ENCODE measurements at places on chromosomes 1 and 21.

GRCh38 chr1:25544243-25544764 lies 898 bp downstream of the LDLRAP1 start:
- no peak for DNase-seq

DNA sequence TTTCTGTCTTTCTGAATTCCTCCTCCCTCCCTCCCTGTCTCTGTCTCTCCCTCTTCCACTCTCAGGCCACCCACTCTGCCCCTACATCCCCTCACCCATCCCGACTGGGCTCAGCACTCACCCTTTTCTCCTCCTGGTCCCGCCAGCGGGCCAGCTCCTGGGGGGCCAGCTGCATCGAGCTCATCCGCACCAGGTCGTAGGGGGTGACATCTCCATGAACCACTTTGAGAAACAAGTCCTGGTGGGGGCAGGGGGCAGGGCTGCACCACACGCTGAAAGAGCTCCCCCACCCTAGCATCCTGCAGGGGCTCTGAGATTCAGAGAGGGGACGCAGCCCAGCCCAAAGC lies 17.8 kb downstream of the SPOCD1 start:
- no peak for DNase-seq

- no peak for DNase-seq
Measured at GRCh38 chr1:13624526-13624925, 40.9 kb downstream of the PDPN start.

DNA sequence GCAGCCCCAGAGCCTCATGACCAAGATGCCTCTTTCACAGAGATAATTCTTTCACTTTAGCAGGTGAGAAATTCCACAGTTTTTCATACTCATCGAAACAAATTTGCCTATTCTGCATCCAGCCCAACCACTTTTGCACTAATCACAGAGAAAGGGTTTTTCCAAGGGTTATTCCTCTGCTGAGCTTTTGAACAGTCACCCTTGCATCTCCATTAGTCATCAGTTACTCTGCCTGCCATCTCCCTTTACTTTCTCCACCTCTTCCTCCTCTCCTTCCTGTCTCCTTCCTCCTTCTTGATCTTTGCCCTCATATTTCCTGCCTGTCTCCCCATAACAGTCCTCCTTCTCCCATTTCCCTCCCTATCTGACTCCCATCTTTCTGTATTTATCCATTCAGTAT lies 43.9 kb downstream of the FH start:
- no peak for DNase-seq

DNA sequence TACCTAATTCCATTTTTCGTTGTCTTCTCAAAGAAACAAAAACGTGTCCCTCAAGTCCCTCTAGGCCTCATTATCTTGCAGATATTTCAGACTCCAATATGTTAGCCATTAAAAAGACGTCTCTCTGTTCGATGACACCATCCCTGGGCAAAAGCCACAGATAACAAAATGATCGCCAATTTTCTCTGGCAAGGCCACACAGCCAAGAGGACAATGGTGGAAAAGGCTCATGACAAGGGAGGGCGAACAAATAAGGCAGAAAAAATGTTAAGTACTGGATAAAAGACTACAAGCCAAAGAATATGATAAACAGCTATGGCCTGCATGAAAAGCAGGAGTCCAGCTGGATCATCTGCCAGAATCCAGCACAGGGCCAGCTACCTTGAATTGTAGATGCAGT lies 82.9 kb downstream of the TBX15 start:
- DNase-seq = no peak

GRCh38 chr1:151211972-151212705 lies 13.8 kb downstream of the PIP5K1A start:
- DNase-seq = no peak

DNA sequence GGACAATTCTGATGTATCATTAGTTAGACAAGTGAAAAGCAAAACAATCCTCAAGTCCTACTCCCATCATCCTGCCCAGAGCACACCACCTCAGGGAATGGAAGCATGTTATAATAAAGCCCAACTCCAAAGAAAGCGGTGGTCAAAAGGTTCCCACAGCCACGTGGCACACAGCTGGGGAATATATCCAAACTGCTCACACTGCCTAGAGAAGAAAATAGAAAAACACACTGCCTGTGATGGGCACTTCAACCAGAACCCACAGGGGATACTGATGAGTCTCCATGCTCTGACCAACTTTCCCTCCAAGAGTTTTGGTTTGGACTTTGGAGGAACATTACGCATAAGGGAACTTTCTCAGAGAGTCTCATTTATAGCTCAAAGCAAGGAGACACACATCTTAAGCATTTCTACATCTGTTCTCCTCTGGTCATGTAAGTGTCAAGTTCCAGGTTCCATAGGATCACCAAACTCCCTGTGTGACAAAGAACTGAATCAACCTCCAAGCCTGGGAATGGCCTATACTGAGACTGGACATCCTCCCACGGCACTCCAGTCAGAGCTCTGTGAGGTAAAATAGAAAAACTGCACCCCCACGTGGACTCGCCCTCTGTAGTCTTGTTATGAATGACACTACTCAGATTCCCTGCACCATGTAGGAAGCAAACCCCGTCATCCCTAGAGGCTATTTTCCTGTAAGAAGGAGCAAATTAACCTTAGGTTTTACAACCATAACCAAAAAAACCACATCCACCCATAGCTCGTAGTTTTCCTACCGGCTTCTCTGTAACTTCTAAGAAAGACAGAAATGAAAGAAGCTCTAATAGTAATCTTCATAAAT lies 12.2 kb downstream of the DSTYK start:
- no peak for DNase-seq

DNA sequence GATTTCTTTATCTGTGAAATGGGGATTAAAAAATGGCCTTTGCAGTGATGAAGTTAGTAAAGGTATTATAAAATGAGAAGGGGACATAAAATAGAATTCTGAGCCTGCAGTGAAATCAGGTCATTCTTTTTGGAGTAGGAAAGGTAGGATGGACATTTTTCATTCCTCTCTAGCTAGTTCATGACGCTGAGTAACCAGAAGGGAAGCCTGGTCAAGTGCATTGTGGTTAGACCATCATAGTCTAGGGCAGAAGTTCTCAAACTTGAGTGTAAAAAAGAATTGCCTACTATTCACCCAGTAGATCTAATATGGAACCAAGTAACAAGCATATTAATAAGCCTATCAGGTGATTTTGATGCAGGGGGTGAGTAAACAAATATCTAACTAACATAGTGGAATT lies 50.8 kb downstream of the TGFB2 start:
- DNase-seq = no peak

DNA sequence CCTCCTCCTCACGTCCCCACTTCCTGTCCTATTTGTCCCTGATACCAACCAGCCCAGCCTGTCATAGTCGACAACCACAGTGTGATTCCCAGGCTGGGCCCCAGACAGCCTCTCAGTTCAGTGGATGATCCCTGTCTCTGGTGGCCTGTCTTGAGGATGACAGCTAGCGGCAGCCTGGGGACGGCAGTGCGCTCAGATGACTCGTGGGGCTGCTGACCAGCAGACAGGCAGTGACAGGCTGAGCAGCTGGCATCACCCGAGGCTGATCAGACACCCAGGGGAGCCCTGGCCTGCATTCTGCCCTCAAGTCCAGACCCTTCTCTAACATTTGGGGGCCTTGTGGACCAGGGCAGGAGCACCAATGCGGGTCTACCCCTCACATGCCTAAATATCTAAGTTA lies 21.0 kb downstream of the NKAIN1 start:
- no peak for DNase-seq

GRCh38 chr1:24191860-24192259 lies 4.8 kb upstream of the IFNLR1 start:
- no peak for DNase-seq

- no peak for DNase-seq
Measured at GRCh38 chr1:180881806-180882509, 30.7 kb upstream of the KIAA1614 start.

- DNase-seq = no peak
Measured at GRCh38 chr1:209484429-209484828, 99.1 kb upstream of the CAMK1G start.

GRCh38 chr1:246155923-246156322 lies 351.2 kb downstream of the SMYD3 start:
- no peak for DNase-seq

- no peak for DNase-seq
Measured at GRCh38 chr1:110393286-110393685, 2.5 kb upstream of the SLC16A4 start.
